ENCODE measurements at places on chromosomes 6 and 20. TPM values are rescaled to one million over a fixed set of nuclear protein-coding genes. Genes with fewer than 3 reads are reported as not detected.

F13A1 gene
- total RNA-seq, result not detected

RGS19 gene
- total RNA-seq, result 14.2 TPM

TRIM40 gene
- total RNA-seq, result not detected

CYP21A2 gene
- 0.28 TPM for total RNA-seq

RANBP9 gene
- total RNA-seq, result 78.4 TPM

Measured in nasal cavity respiratory epithelium epithelial cell of viscerocranial mucosa (primary cell).